ENCODE measurements at places on chromosomes 6 and 20.

DNA sequence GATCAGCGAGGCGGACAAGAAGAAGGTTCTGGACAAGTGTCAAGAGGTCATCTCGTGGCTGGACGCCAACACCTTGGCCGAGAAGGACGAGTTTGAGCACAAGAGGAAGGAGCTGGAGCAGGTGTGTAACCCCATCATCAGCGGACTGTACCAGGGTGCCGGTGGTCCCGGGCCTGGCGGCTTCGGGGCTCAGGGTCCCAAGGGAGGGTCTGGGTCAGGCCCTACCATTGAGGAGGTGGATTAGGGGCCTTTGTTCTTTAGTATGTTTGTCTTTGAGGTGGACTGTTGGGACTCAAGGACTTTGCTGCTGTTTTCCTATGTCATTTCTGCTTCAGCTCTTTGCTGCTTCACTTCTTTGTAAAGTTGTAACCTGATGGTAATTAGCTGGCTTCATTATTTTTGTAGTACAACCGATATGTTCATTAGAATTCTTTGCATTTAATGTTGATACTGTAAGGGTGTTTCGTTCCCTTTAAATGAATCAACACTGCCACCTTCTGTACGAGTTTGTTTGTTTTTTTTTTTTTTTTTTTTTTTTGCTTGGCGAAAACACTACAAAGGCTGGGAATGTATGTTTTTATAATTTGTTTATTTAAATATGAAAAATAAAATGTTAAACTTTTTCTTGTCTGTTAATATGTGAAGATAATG, 2.2 kb downstream of the HSPA1B start:
- no peak for DNase-seq

- no peak for DNase-seq
Measured at GRCh38 chr6:94357381-94357980, 938.1 kb upstream of the EPHA7 start.

- DNase-seq = no peak
Measured at GRCh38 chr20:57417051-57417689, 26.0 kb downstream of the RBM38 start.

DNA sequence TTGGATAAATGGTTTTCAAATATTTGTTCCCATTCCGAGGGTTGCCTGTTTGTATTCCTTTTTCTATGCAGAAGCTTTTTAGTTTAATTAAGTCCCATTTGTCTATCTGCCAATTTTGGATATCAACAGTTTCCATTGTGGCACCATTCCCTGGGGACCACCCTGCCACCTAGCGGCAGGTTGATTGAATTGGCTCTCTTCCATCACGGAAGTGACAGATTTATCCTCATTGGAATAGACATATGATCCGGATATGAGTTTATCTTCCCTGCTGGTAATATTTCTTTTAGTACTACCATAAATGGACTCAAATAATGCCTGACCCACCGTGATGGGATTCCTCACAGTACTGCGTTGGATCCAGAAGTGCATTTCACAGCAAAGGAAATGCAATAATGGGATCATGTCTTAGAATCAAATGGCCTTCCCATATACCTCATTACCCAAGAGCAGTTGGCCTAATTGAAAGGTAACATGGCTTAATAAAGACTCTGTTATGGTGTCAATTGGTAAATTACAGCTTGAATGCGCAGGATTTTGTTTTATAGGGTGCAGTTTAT, 327.0 kb downstream of the BMP2 start:
- DNase-seq = no peak

- DNase-seq = peak; percentile 92
Measured at GRCh38 chr20:1897541-1897940, 2.3 kb downstream of the SIRPA start.

- DNase-seq = no peak
Measured at GRCh38 chr6:6960571-6961251, 147.1 kb upstream of the RREB1 start.

- no peak for DNase-seq
Measured at GRCh38 chr20:63953764-63954429, 2.3 kb downstream of the UCKL1 start.

GRCh38 chr6:2259002-2259494, 13.6 kb upstream of the GMDS start:
- no peak for DNase-seq

GRCh38 chr6:157669747-157670216, 153.3 kb upstream of the SNX9 start:
- peak; percentile 97 for DNase-seq

Measured in lower leg skin (tissue), 4 donors.